ENCODE measurements at places on chromosomes 2 and 18.

GRCh38 chr2:85758361-85759256 lies 4.8 kb downstream of the ATOH8 start:
- DNase-seq = no peak

DNA sequence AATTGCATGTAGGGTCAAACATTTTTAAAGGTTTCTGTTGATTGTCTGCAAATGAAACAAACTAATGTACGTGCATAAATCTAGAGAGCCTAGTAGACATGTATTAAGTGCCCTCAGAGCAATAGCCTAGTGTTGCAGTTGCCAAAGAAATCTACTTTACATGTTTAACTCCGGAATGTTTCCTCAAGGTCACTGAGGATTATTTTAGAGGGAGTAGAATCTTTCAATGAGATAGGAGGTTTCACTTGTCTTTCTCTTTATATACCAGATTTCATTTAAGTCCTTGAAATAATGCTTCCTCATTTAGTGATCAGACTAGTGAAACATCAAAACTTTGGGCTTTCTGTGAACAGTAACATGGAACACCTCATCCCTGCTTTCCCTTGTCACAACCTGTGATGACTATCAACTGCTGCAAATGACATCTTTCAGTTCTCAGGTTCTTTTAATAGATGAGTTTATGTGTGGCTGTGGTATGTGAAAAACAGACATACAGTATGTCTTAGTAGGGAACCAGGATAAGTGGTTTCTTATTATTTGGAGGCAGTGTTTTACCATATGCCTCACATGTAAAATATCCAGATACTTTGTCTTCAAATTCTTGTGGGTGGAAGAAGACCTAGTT lies 5.5 kb downstream of the UBE2E3 start:
- DNase-seq = no peak

- DNase-seq = no peak
Measured at GRCh38 chr2:18077231-18077630, 198.8 kb downstream of the KCNS3 start.

DNA sequence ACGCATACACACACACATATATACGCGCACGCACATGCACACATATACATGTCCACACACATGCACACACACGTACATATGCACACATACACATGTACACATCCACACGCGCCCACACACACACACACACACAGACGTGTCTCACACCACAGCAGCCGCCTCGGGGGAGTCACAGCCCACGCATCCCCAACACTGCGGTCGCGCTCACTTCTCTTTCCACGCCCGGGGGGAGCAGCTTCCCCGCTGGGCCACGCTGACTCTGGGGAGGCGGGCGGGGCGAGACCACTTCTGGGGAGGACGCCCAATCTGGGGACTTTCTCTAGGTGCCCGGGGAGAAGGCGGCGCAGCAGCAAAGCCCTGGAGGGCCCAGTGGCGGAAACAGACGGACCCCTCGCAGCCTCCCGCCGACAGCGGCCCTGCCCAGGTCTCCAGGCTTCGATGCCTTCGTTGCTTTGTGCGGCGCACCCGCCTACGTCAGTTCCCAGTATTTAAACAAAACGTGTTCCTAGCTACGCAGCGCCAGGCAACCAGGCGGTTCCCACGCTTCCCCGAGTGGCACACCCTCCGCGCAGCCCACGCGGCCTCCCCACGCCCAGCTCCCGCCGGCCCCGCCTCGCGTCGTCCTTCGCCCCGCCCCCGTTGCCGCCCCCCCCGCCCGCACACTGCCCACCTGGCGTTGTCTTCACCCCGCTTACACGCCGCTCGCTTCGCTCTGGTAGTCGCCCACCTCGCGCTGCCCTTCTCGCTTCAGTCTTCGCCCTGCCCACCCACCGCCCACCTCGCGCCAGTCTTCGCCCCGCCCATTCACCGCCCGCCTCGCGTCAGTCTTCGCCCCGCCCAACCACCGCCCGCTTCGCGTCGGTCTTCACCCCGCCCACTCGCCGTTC lies 810 bp upstream of the RBFA start:
- peak; percentile 35 for DNase-seq

DNA sequence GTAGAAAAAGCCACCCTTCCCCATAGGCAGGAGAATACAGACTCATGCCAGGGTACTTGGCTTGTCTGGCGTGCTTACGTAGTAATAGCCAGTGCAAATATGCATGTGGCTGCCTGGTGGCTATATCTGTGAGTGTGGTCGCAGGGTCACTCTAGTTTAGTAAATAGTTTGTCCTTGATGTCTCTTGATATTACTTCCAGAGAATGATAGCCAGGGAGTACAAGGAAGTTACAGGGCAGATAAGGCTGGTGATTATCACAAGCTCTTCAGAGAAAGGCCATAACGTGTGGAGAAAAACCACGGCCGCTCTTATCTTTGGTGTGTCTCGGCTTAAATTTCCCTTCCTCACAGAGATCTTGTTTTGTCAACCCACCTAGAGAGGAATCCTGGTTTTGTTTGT lies 54.3 kb upstream of the SLC39A10 start:
- no peak for DNase-seq

DNA sequence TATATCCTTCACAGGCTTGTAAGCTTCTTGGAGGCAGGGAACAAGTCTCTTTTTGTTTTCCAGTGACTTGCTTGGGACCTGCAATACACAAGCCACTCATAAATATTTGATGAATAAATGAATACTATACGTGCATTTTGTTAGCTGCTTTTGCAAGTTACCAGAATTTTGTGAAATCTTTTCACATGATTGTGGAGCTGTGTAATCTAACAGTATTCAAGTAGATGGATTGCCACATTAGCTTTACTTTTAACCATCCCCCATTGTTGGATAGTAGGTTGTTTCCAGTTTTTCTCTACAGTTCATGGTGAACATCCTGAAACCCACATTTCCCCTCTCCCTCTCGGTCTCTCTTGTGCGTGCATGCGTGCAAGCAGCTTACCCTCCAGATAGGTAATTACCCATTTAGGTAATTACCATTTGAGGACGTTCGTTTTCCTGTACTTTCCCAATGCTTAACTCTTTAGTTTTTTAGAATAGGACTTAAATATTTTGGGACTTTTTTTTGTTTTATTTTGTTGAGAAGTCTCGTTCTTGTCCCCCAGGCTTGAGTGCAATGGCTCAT lies 12.5 kb downstream of the ZNF407 start:
- no peak for DNase-seq

DNA sequence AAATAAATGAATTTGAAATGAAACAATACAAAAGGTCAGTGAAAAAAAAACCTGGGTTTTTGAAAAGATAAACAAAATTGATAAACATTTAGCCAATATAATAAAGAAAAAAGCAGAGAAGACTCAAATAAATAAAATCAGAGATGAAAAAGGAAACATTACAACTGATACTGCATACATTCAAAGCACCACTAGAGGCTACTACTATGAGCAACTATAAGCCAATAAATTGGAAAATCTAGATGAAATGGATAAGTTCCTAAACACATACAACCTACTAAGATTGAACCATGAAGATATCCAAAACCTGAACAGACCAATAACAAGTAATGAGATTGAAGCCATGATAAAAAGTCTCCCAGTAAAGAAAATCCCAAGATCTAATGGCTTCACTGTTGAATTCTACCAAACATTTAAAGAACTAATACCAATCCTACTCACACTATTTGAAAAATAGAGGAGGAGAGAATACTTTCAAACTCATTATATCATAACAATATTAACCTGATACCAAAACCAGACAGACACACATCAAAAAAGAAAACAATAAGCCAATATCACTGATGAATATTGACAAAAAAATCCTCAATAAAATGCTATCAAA lies 80.8 kb upstream of the CERS6 start:
- no peak for DNase-seq

DNA sequence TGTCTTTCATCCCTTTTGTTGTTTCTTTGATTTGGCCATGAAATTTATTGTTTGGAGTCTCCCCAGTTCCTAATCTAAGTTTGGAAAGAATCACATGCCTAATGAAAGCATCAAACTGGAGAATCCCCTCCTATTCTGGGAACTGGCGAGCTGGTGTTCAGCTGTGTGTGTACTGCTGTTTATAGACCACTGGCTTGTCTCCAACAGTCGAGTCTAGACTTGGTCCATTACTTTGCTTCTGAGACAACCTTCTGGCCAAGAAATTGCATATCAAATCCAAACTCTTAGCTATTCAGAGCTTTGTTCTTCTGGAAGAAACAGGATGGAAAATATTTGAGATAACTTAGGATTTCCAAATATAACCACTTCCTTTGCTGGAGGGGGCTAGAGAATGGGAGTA lies 111.5 kb upstream of the THSD7B start:
- no peak for DNase-seq

DNA sequence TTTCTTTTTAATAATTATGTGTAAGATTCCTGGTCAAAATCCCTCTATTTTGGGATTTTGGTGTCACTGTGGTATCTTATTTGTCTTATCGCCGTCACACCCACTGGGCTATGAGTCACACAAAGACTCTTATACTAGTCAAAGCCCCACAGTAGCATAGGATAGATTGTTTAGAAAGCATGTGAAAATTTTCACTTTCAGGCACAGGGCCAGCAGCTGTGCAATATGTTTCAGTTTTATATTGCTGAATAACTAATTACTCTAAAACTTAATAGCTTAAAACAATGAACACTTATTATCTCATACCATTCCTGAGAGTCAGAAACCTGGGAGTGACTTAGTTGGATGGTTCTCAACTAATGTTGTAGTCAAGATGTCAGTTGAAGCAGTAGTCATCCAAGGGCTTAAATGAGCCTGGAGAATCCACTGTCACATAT lies 24.0 kb downstream of the CFAP210 start:
- DNase-seq = no peak
